ENCODE measurements at places on chromosomes 1 and 21.
A peak's percentile ranks its signal among the peaks of the same experiment; 100 is the strongest.

GRCh38 chr21:21973806-21974205, 975.6 kb downstream of the NCAM2 start:
- no peak for DNase-seq

DNA sequence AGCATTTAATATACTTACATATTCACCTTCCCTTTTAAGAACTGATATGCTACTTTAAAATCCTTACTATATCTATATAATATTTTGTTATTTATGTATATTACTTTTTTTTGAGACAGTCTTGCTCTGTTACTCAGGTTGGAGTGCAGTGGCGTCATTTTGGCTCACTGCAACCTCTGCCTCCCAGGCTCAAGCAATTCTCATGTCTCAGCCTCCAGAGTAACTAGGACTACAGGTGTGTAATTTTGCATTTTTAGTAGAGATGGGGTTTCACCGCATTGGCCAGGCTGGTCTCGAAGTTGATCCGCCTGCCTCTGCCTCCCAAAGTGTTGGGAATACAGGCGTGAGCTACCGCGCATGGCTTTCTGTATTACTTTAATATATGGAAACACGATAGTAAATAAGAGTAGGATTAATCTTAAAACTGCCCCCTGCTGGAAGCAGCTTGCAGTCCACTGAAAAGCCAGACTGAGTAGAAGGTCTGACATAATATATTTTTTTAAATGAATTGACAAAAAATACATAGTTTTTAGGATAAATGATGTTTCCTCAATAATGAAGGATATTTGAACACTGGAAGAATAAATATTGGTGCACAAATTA, 24.4 kb downstream of the RCAN3 start:
- no peak for DNase-seq

- peak; percentile 68 for DNase-seq
These were observed 9.1 kb downstream of the TTC22 start for GRCh38 chr1:54791880-54792522.

- no peak for DNase-seq
These were observed 930.5 kb downstream of the ADGRL2 start for GRCh38 chr1:82731216-82731615.

DNA sequence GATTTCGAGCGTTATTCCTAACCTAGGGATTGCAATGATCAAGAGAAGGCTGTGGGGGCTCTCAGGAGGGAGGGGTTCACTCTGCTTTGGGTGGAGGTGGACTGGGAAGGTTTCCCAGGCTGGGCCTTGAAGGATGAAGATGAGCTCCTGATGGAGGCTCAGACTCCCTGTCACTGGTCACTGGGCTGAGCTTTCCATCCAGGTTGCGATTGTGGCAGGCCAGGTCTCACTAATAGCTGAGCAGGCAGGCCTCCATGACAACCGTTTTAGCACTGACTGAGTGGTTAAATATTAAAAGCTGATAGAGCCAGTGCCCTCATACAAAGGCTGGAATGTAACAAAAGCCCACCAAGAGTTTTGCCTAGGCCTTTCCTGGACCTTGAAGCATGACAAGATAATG, 36.2 kb upstream of the EFCAB14 start:
- DNase-seq, result no peak

- DNase-seq, result no peak
These were observed 1.1 kb downstream of the LGALS8 start for GRCh38 chr1:236524895-236525184.

DNA sequence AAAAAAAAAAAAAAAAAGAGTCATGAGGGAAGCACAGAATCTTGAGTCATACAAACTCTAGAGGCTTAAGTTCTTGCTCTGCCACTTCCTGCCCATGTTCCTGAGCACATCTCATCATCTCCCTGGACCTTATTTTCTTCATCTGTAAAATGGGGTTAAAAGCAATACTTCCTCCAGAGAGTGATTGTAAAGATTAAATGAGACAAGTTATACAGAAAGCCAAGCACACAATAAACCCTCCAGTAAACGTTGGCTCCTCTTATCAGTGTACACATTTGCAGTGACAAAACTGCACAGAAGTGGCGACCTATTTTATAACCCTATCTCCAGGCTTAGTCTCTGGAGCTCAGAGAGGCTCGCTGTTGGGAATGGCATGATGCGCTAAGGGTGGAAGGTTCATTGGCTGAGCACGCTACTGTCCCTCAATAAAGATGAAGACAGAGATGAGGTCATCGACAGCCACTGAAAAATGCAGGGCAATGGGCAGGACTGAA, 82.1 kb downstream of the RRAGC start:
- no peak for DNase-seq
